SK-N-SH treated with all-trans-retinoic acid at 6 μM for 48 hours (cell line): ENCODE measurements at places on chromosomes 5 and 9.

- no peak for ATAC-seq
Measured at GRCh38 chr5:174708476-174709207, 15.7 kb upstream of the MSX2 start.

GRCh38 chr5:82551192-82551591, 273.0 kb upstream of the RPS23 start:
- ATAC-seq = no peak

- ATAC-seq = peak; percentile 16
Measured at GRCh38 chr5:139472386-139473030, 1.7 kb downstream of the SMIM33 start.

DNA sequence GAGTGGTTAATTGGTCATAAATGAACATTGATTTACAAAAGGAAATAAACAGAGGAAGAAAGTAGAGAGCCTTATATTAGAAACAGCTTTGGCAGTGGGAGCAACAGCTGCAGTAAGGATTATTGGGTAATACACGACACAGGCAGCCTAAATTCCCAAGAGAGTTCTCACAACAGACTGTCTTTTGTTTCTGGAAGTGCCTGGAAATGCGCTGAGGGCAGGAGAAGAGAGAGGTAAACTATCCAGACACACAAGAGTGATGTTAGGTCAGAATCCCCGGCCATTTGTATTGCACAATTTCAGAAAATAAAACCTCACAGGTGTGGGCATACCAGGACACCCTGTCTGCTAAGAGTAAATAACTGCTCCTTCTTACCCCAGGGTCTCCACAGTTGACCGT, 450.4 kb upstream of the CTNND2 start:
- ATAC-seq = no peak

DNA sequence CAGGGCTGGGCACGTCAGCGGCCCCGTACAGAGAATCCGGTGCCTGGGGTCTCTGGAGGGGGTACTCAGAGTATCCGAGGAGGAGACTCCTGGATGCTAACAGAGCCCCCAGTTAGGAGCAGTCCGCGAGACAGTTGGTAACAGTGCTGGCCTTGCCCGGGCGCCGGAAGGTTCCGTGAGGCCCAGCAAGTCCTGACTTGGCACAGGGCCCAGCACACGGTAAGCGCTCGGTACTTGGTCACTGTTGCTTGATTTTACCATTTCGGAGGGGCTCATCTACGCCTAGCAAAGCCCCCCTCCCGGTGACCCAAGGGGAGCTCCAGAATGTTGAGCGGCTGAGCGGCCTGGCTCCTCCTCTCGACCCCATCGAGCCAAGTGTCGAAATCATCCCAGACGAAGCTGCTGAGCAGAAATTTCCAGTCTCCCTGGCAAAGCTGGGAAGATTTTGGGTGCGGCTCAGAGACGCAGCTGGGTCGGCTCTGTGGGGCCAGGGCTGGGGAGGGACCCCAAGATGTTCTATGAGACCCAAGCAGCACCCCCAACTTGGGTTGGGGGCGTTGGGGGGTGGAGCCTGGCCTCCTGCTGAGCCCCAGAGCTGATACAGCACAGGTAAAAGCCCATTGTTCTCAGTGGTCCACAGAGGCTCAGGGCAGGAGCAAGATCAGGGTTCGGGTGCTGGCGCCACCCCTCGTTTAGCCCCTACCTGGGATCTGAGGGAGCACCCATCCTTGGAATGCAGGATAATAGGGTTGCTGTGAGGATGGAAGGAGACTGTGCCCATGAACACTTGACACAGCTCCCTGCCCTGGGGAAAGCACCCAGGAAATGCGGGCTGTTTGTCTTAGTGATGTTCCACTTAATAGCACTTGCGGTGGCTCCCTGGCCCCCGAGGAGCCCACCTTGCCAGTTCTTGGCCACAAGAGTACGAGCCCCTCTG, 137.2 kb downstream of the C9orf50 start:
- ATAC-seq = peak; percentile 45

- ATAC-seq = no peak
Measured at GRCh38 chr5:139571966-139572365, 10.8 kb downstream of the UBE2D2 start.

DNA sequence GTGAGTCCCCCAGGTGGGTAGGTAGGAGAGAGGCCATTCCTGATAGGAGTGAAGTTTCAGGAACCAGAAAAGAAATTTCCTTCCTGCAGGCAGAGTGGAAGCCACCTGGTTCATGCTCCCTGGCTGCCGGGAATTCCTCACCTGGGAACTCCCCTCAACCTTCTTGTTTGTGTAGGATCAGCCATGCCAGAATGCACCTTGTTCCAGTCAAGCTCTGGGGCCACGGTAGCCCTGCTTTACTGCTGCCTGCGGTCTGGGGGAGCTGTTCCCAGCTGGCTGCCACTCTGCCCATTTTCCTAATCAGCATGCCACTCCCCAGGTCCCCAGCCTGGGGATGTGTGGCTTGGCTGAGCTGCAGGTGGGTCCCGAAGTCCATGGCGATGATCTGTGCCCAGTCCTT, 18.7 kb upstream of the B4GALT1 start:
- no peak for ATAC-seq

GRCh38 chr5:5294429-5294828, 128.0 kb upstream of the ICE1 start:
- ATAC-seq = no peak

DNA sequence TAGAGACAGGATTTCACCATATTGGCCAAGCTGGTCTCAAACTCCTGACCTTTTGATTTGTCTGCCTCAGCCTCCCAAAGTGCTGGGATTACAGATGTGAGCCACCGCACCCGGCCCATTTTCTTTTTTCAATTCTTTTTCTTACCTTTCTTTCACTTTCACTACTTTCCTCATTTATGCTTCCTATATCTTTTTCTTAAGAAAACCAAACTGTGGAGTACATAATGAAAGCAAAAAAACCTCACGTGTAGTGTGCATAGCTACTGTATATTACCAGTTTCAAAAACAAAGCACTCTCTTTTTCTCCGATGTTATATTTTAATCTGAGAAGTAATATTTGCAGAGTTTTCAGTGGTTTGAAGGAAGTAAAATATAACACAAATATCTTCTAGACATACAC, 8.0 kb upstream of the CAST start:
- ATAC-seq = no peak

DNA sequence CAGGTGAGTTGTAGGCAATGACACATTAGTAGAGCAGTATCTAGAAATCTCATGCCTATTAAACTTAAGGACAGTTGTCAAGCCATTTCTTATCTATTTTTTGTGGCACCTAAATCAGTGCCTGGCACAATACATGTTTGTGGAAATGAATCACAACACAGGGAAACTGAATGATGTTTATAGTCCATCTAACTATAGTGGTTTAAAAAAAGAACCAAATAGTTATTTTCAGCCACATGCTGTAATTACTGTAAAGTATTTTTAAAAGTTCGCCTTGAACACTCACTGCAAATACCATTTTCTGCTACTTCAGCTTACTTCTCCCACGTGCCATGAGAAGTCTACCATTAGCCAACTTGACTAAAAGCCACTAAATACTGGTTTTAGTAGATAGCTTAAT, 21.9 kb downstream of the FNBP1 start:
- no peak for ATAC-seq

DNA sequence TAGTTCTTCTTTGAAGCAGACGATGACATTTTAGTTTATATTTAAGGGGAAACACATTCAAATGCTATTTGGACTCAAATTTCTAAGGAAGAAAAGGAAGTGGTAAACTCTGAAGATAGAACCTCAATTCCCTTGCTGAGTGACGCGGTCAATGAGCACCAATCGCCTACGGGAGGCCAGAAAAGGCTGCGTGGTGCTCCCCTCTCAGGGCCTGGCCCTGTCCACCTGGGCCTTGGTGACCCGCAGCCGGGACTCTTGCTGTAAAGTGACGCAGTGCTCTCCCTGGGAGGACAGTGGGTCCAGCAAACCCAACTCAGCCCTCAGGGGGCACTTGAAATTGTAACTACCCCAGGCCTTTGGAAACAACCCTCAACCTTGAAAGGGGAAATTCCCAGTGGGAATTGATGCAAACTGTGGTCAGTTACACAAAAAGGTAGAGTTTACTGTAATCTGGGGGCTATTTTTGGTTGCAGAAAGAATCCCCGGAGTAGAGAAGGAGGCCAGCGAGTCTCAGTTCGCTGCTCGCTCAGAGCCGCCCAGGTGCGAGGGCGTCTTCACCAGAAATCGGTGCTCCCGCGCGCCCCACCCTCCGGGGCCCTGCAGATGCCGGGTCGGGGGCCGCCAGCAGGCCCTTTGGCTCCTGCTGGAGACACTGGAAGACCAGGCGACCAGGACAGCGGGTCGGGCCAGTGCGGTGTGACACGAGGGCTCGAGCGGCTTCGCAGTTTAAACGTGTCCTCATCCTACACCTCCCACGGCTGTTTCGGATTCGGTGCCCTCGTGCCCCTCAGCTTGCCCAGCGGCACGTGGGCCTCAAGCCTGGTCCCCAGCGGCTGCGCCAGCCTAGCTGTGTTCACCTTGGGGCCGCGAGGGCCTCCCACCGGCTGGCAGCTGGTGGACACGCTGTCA, 1.4 kb upstream of the ANKRD33B start:
- no peak for ATAC-seq

DNA sequence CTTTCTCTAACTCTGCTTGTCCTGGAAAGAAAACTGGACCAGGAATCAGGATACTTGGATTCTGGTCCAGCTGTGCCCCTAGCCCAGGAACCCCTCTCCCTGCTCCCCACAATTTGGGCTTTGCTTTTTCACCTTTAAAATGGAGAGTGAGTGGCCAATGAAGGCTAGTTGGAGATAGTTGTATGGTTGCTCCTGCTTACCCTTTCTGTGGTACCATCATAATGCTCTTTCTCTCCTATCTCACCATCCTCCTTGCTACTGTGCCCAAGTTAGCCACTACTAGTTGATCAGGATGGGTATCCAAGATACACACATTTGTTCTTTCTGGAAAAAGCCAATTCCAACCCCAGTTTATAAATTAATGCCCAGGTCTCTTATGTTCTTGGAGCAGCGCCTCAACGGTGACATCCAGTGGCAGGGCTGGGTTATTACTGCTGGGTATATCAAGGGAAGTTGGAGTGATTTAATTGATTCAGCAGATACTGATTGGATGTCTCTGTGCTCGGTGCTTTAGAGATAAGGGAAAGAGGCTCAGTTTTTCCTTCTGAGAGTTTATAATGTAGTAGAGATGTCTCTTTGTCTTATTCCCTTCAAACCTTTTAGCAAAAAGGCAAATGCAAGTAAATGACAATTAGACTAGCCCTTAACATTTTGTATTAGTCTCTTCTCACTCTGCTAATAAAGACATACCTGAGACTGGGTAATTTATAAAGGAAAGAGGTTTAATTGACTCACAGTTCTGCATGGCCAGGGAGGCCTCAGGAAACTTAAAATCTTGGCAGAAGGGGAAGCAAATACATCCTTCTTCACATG, 38.5 kb downstream of the FAXDC2 start:
- ATAC-seq = peak; percentile 88

GRCh38 chr9:111037708-111038330, 451 bp downstream of the LPAR1 start:
- ATAC-seq = peak; percentile 72

DNA sequence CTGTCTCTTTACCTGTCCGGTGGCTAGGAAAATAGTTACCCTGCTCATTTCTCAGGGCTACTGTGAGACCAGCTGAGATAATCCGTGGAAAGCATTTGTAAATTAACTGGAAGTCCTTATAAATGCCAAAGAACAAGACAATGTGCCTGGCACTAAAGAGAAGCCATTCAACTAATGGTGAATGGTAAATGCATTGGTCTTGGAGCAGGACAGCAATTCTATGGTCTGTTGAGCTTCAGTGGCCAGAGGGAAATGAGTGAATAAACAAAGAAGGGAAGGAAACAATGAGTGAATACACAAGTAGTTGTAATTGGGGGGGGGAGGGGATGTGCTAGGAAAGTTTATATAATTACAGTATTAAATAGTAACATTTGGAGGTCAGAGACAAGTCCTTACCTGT, 353.6 kb downstream of the SEMA5A start:
- ATAC-seq = no peak

DNA sequence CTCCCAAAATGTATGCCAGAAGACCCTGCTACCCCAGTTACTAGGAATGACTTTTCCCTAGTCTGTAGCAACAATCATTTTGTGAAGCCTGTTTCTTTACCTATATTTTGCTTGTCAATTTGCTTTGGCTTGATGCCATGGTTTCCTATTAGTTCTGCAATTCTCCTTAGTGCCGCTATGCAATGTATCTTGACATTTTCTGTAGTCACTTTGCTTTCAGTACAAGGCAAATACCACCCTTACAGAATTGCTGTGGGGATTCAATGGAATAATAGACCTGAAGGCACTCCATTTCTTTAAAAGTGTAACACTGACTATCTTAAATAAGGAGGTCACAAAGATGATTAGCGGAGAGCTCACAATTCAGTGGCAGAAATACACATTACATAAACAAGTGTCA, 291.1 kb downstream of the NR2F1-AS1 start:
- ATAC-seq = no peak

- ATAC-seq = peak; percentile 70
Measured at GRCh38 chr5:96256795-96257470, 176.1 kb downstream of the PCSK1 start.

DNA sequence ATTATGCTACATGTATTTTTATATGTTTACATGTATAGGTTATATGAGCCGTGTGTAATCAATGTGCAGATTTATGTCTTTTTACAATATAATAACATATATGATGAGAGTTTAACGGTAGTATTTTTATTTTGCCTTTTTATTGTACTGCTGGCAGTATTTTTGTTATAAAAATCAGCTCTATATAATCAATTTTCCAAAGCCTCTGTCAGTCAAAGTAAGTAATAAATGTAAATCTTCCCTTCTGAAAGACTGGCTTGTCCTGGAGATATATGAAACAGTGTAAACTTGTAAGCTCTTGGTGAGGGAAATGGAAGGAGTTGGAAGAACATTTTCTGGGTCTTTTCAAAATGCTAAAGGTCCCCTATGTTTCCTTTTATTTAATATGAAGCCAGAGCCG, 173.8 kb downstream of the SSBP2 start:
- no peak for ATAC-seq
